Stimulated activated CD8-positive, alpha-beta memory T cell treated with anti-CD3 and anti-CD28 coated beads, Interleukin-15, amount 100 ng/mL, for 4 hours (primary cell): ENCODE measurements at places on chromosomes 2 and 18.

GRCh38 chr2:50850290-50850969 is 181.5 kb downstream of the NRXN1 start:
- DNase-seq = no peak

GRCh38 chr2:79000008-79000576 is 25.4 kb upstream of the REG3G start:
- DNase-seq = no peak

DNA sequence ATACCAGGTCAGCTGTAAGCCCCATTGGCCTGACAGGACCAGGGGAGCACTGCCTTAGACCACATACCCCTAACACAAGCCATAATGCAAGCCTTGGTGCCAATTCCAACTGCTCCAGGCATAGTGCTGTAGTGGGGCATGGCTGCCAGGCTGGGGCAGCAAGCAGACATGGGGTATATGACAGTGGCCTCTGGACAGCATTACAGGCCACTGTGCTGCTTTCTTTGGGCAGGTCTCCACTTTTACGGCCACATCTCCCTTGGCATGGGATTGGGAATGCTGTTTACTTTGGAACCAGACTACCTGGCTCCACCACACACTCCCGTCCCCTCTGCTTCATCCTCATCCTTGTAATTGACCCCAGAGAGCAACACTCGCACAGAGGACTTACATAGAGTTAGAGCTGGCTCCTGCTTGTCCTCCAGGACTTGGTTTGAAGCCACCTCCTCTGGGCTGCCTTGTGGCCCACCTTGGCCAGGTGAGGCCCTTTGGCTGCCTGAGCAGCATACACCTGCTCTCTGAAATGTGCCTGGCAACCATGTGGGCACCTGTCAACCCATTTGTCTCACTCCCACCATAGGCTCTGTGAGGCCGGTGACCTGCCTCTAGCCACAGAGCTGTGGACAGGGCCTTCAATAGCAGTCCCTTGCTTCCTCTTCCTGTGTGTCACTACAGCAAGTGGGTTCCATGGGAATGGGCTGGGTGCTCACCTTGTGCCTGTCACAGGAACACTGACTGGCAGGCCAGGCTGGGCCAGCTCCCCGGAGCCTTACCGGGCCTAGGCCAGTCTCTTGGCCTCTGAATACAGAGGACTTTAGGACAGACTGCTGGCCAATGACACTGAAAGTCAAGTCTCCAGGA is 262.6 kb upstream of the HS6ST1 start:
- DNase-seq = no peak

- no peak for DNase-seq
These were observed 208.3 kb upstream of the SYT4 start for GRCh38 chr18:43485545-43485963.

DNA sequence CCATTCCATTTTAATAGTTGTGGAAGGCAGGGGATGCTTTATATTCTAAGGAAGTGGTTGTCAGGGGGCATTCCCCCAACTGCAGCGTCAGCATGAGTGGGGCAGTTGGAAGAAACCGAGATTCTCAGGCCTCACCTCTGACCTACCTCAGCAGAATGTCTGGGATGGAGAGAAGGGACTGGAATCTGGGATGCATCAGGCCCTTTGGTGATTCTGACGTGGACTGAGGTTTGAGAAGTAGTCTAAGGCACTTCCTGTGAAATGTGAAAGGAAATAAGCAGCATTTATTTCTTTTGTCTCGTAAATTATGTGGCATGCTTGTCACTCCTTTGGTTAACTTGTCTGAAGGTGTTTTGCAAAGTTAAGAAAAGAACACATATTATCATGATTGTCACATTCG is 540.7 kb upstream of the NETO1 start:
- DNase-seq = no peak

GRCh38 chr2:68909793-68910674 is 38.8 kb upstream of the BMP10 start:
- DNase-seq = peak; percentile 58

- no peak for DNase-seq
These were observed 2.6 kb downstream of the HOXD9 start for GRCh38 chr2:176124947-176125771.

DNA sequence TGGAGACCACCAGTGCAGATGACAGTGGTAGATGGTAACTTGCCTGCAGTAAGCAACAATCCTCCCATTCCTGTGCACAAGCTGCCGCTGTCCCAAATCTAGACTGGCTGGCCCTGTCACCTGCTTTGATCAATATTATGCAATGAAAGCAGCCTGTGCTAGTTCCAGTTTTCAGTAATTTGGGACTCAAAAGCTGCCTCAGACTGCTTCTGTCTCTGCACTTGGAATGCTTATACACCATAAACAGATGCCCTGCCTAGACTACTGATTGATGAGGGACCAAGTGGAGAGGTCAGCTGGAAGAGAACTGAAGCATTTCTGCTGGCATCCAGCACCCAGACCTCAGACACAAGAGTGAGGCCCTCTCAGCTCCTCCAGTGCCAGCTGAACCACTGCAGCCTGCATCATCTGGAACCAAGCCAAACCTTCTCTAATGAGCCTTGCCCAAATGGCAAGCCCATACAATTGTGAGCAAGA is 24.9 kb downstream of the CCBE1 start:
- no peak for DNase-seq

DNA sequence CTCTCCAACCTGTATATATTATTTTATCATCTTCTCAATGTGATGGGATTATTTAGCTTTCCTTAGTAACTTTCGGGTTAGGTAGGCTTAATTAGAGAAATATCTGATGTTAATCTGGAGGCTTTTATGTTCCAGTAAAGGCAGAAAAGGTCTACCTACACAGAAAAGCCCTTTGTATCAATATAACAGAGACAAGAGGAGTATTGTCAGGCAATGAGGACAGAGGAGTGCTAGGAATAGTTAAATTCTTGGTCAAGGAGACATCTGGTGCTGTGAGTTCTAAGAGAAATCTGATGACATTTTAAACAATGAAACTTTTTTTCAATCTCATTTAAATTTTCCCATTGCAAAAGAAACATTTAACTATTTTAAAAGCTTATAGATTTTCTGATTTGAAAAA is 36.1 kb downstream of the DPP4 start:
- DNase-seq = no peak

DNA sequence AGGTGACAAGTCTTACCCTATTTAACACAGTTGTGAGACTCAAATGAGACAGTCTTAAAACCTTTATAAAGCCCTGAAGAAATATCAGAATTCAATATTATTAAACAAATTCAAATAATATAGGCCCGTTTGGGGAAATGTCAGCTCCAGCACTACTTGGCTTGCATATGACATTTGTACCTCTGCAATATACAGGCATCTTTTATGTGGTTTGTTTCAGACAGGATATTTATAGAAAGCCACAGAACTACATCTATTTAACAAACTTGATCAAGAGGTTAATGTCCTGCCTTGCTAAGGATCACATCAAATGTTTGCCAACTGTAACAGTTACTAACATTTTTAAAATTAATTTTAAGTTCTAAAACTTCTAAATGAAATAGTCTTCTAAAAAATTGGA is 3.2 kb upstream of the MREG start:
- DNase-seq = no peak

GRCh38 chr2:44952806-44953498 is 11.4 kb downstream of the SIX3 start:
- no peak for DNase-seq

DNA sequence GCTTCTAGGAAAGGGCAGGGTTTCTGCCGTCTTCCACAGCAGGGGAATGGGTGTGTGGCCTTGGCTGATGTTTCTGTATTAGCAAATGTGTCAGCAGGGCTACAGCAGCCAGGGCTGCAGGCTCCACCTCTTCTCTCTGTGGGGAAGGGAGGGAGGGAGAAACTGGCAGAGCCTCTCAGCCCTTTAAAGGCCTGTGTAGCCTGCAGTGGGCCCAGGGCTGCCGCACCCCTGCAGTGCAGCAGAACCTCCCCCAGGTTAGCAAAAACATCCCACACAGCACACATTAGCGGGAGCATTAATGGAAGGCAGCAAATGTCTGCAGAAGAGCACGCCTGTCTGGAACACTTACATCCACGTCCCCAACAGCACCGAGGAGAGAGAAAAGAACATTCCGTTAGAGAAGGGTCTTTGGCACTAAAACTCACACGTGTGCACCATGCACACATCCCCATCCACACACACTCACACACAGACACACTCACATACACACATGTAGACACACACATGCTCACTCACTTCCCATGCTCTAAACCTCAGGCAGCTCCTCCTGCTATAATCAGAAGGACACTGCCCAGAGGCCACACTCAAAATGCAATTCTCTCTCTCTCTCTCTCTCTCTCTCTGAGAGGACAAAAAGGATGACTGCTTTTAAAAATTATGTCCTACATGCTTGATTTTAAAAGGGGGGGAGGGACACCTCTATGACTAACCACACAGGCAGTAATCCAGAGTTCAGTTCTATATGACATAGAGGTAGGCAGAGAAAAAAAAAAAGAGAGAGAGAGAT is 24.1 kb downstream of the MRPL35 start:
- DNase-seq = no peak

DNA sequence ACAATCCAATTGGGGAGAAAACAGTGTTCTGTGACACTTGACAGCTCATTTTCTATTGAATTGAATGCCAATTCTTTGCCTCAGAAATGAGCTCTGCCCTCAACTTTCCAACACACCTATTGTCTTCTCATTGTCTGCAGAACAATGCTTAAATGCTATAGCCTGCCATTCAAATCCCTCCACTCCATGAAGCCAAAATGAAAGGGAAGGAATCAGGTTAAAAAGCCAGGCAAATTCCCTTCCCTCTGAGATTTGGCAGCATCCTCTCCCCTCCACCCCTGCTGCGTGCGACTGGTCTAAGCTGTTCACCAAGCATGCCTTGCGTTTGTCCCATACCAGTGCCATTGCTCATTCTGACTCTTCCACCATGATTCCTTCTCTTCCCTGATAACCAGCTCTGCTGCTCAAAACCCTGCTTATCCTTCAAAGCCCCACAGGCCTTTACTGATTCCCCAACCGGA is 32.4 kb upstream of the TMEM131 start:
- DNase-seq = no peak

DNA sequence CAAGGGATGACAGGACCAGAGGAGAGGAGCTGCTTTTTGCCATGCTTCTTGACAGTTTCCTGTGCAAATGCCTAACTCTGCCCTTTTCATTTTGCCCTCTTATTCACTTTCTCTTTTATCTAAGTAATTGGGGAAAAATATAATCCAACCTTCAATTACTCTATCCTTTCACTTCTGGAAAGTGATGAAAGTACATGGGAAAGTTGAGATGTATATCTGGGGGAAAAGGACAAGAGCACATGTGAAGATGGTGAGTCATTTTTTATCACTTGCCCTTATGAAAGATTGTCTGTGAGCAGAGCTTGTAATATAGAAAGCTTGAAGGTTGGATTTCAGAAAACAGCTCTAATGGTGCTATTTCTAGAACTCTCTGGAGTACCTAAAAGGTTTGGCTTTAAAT is 1070.7 kb downstream of the CNTNAP5 start:
- no peak for DNase-seq

- no peak for DNase-seq
These were observed 812.5 kb upstream of the CHAC2 start for GRCh38 chr2:52955079-52955478.

DNA sequence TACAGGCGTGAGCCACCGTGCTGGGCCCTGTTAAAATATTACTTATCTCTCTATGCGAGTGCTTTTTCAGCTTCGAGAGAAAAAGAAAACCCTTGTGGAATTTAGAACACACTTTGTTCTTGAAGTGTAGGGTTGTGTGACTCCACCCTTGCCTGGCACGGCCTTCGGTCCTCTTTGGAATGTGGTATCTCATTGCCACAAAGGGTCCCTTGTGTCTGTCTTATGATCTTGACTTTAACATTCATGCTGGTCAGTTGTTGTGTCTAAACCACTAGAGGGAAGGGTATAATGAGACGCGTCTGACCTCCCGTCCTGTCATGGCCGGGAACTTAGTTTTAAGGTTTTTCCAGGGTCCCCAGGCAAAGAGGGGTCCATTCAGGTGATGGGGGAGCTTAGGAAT is 246.4 kb downstream of the VAPA start:
- DNase-seq = no peak

- no peak for DNase-seq
These were observed 11.7 kb downstream of the CCBE1 start for GRCh38 chr18:59685501-59685900.

- DNase-seq = no peak
These were observed 14.0 kb downstream of the CXCR1 start for GRCh38 chr2:218152777-218153176.

DNA sequence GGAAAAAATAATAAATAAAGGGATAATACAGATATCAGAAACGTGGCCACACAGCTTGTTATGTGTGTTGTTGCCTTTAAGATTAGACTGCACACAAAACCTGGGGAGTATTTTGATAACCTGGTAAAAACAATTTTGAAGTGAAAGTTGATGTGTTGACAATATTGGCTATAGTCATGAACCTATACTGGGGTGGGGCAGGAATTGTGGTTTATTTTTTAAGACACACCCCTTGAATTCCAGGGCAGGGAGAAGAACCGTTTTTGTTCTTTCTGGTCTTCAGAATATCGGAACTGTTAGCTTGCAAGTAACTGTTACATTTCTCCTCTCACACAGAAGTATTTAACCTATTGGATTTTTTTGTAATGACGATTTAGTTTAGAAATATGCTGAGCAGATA is 80.4 kb downstream of the LIMS1 start:
- DNase-seq = no peak

GRCh38 chr18:77054288-77054605 is 78.3 kb downstream of the MBP start:
- no peak for DNase-seq

GRCh38 chr2:40289771-40290404 is 162.0 kb downstream of the SLC8A1 start:
- no peak for DNase-seq

GRCh38 chr2:86675104-86675503 is 45.0 kb upstream of the RMND5A start:
- DNase-seq = no peak

GRCh38 chr2:98234776-98235175 is 111.5 kb upstream of the CNGA3 start:
- DNase-seq = no peak
